Activated naive CD4-positive, alpha-beta T cell treated with anti-CD3 and anti-CD28 coated beads, Interleukin-2, amount 10 ng/mL, durations not matched to agents 7 days and 5 days (primary cell): ENCODE measurements at places on chromosomes 11 and 22.

GRCh38 chr22:45235101-45235777 lies 5.5 kb downstream of the KIAA0930 start:
- DNase-seq: no peak

- DNase-seq: no peak
These were observed 585.7 kb downstream of the INSC start for GRCh38 chr11:15700456-15700855.

DNA sequence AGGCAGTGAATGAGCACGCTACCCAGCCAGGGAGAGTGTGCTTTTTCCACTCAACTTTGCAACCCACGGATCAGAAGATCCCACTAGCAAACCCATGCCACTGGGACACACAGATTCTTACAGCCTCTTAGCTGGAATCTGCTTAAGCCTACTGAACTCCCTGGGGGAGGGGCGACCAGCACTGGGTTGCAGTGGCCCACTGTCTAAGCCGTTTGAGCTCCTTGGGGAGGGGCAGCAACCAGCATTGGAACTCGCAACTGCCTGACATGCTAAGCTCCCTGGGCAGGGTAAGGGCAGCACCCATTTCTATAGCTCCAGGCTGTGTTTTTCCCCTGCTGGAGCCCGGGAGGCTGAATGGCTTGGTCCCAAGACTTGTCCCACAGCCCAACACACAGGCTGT lies 99.6 kb downstream of the FAM168A start:
- no peak for DNase-seq

GRCh38 chr11:70732023-70732880 lies 333.9 kb downstream of the CTTN start:
- no peak for DNase-seq

GRCh38 chr11:12066056-12066798 lies 44.2 kb upstream of the MICAL2 start:
- DNase-seq: no peak
